ENCODE measurements at places on chromosomes 5 and 9.
A peak's percentile ranks its signal among the peaks of the same experiment; 100 is the strongest.

- DNase-seq, result no peak
Measured at GRCh38 chr5:14707811-14708390, 43.4 kb downstream of the OTULIN start.

GRCh38 chr9:90562229-90562628, 80.4 kb downstream of the DIRAS2 start:
- no peak for DNase-seq

DNA sequence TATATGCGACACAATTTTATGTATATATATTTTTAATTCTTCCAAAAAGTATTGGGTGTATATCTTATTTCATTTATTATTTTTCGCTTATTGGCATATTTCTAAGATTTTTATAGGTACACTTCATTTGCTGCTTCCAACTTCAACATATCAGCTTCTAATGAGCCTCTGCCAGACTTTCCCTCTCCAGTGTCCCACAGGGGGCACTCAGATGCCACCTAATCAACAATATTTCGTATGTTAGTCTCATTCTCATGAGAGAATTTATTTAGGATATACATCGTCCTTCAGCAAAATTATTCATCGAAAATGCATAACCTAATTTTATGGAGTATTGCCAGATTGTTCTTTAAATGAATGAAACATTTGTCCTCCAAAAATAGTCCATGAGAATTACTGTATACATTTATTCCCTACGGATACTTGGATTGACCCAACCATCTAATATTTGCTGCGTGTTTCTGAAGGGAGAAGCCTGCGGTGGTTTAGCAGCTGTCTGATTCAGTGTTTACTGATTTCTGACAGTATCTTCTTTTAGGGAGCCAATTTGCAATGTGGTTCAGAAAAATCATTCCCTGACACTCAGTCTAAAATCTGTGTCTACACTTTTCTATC, 100.6 kb upstream of the SELENOP start:
- DNase-seq, result peak; percentile 57

- no peak for DNase-seq
Measured at GRCh38 chr9:88161144-88161543, 22.9 kb upstream of the SPATA31C2 start.

- no peak for DNase-seq
Measured at GRCh38 chr5:138699482-138699881, 53.7 kb upstream of the CTNNA1 start.

DNA sequence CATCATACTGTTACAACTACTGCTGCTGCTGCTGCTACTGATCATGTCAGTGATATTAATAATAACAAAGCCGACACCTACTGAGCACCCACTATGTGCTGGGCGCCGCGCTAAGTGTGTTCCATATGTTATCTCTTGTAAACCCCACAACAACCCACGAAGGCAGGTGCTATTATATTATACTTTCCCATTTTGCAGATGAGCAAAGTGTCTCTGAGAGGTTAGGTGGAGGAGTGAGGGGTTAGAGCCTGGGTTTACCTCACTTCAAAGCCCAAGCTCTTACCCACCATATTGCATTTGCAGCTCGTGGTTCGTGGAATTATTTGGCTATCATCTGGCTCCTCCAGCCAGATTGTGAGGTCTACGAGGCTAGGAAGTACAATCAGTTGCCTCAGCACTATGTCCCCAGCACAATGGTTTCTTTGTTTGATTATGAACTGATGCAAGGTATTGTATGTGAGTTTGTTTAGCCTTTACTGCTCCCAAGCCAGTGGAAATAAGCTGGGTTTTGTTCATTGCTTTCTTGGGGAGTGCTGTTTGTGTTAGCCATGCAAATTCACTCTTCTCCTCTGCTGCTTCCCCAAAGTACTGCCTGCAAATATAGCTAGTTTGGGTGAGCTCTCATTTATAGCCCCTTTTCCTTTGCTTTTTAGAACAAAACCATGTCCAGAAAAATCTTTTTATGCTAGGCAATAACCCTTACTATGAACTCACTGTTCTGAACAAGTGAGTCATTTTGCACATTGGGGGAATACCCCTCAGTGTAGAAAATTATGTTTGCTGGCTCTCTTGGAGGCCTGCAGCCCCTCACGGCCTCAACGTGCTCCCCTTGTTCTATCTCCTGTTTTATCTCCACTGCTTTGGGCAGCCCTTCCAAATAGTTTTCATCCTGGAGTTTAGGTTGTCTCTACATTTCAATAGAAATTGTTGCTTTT, 47.9 kb downstream of the ALG2 start:
- no peak for DNase-seq

- no peak for DNase-seq
Measured at GRCh38 chr5:119079318-119079921, 8.5 kb downstream of the DMXL1 start.

GRCh38 chr9:17216646-17217045, 81.8 kb downstream of the CNTLN start:
- DNase-seq, result no peak

GRCh38 chr9:130523921-130524320, 55.5 kb upstream of the FUBP3 start:
- no peak for DNase-seq

DNA sequence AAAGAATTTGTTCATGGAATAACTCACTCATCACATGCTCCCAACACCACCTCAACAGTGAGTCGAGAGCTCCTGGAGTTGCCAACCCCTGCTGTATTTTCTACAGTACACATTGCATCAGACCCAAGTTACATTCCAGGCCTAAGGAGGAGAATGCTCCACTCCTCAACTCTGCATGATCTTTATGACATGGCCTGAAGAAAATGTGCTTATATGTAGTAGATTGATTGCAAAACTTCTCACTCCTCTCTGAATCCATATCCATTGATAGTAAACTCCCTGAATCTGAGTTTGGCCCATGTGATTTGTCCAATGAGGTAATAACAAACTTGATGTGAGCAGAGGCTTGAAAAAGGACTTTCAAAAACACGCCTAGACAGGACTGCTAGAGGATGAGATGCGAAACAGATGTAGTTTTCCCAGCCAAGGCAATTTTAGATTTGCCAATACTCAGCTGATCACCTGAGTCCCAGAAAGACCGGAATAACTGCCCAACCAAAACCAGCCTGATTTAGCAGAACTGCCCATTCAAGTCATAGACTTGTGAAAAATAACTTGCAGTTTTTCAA, 29.0 kb upstream of the PAPPA start:
- DNase-seq, result peak; percentile 16
